ENCODE measurements at places on chromosomes 6 and 20.

- DNase-seq: peak; percentile 78
Measured at GRCh38 chr6:105452924-105453756, 50.3 kb upstream of the PREP start.

DNA sequence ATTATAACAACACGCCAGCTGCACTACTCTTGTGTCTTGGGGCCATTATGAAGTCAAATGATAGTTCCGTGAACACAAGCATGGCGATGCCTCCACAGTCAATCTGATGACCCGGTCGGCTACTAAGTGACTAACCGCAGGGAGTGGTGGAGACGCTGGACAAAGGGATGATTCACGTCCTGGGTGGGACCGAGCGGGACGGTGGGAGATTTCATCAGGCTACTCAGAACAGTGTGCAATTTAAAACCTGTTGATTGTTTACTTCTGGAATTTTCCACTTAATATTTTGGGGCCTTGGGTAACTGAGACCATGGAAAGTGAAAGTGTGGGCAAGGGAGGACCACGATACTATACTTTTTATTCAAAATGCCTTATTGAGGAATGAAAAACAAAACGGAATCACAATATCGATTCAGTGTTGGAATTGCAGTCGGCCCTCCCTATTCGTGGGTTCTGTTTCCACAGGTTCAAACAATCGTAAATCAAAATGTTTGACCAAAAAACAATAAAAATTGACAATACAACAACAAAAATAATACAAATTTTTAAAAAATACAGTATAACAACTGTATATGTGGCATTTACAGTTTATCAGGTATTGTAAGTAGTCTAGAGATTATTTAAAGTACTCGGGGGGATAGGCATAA lies 66.5 kb downstream of the MYLK4 start:
- DNase-seq: no peak

DNA sequence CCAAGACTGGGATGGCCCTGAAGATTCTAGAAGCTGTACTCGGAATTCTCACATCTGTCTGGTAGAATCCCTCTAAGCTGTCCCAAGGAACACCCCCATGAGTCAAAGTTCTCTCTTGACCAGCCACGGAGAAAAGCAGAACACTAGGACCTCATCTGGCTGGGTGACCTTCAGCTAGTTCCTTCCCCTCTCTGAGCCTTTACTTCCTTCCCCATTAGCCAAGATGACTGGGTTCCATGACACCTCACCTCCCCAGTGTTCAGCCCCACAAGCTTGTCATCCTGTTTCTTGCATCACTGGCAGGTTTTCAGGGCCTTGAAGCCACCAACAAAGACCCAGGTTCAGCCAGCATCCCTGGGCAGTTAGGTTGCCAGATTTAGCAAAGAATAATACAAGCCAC lies 47.8 kb downstream of the MAFB start:
- DNase-seq: no peak

DNA sequence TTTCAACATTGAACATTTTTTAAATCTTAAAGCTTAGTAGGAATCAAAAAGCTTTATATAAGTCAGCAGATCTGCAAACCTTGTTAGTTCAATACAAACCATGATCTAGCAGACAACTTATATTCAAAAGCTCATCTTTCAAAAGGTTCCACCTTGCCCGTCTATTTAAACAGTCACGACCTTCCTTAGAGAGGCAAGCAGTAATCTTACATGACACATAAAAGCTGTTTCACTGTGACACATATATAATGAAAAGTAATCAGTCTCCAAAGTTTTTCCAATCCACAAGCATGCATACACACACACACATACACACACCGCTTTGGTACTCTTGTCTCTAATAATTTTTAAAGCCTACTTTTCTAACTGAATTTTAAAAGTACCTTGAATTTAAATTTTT lies 12.9 kb downstream of the SOD2 start:
- DNase-seq: no peak

DNA sequence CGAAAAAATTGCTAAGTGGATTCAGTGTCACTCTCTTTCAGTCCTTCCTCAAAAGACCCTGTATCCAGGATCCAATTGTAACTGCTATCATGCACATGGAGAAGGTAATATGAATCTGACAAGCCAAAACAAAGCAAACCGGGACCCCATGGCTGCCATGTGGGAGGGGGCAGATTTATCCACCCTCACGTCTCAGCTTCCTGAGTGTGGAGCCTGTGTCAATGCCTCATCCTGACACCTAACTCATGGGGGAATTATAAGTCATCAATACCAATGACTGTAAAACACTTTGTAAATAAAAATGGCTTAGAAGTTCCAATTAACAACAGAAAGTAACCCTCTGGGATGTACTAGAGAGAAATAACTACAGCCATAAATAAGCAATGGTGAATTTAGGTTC lies 174.1 kb upstream of the MCHR2 start:
- no peak for DNase-seq

DNA sequence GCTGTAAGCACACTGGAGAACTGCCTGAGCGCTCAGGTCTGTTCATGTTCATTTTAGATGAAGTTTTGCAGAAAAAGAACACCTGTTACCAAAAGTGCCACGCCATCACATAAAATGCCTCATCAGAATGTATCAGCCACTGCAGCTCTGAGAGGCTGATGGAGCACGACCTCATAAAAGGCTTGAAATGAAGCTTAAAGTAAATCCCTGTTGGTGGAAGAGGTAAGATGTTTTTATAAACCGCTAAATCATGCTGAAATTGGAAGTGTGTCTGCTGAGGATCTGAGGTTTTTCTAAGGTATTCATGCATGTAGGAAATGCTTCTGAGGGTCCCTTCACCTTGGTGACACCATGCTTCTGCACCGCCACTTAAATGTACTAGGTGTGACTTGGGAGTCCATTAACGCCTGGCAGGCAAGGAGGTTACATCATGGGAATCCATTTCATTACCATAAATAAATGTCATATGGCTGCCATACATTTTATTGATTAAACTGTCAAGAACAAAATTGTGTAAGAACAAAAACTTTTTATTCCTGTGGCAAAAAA lies 363.1 kb upstream of the AGPAT4 start:
- DNase-seq: no peak

- no peak for DNase-seq
Measured at GRCh38 chr6:66190858-66191257, 483.8 kb upstream of the EYS start.

- no peak for DNase-seq
Measured at GRCh38 chr6:97052152-97052787, 127.7 kb downstream of the KLHL32 start.

GRCh38 chr6:12335131-12335527 lies 45.0 kb downstream of the EDN1 start:
- no peak for DNase-seq

GRCh38 chr6:70241031-70241430 lies 61.9 kb downstream of the COL9A1 start:
- DNase-seq: no peak

All from activated effector memory CD4-positive, alpha-beta T cell treated with anti-CD3 and anti-CD28 coated beads, Interleukin-2, amount 50 U/mL, for 16 hours (primary cell).